D721Med (cell line): ENCODE measurements at places on chromosomes 6 and 20.

GRCh38 chr6:6801635-6802218 is 213.2 kb downstream of the LY86 start:
- no peak for DNase-seq

DNA sequence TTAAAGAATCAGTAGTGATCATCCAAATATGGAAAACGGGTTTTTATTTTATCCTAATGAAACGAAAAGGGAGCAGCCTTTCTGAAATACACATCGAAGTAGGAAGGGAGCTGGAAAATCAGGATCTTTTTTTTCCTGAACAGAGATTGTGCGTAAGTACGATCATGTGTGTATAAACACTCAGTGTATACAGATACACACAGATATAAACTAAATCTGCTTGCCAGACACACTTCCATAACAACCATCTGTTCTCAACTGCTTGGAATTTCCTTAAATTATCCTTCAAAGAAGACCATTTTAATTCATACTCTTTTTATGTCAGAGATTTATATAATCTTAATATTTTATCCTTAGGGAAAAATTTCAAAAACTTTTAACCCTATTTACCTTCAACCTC is 110.7 kb downstream of the CHD6 start:
- DNase-seq = no peak

DNA sequence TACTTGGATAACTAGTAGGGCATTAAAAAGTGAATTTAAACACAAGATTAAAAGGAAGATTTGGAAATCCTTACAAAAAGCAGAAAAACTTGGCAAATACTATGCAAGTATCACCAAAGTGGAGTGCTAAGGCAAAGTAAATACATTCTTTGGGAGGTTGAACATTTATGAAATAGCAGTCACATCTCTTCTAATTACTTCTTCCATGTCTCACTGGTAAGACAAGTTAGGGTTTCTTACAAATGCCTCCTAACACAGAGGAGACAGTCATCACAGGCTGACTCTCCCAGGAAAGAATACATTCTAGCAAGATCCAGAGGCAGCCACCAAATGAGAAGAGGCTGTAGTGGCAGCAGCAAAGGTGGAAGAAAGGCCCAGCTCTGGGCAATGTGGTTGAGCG is 298.2 kb downstream of the BTBD9 start:
- no peak for DNase-seq

DNA sequence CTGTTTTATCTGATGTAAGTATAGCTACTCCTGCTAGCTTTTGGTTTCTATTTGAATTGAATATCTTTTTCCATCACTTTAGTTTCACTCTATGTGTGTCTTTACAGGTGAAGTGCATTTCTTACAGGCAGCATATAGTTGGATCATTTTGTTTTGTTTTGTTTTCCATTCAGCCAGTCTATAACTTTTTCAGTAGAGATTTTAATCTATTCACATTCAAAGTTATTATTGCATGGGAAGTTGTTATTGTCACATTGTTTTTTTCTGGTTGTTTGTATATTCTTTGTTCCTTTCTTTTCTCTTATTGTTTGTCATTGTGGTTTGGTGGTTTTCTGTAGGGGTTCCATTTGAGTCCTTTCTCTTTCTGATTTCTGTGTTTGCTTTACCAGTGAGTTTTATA is 151.2 kb downstream of the PDE10A start:
- DNase-seq = no peak

- DNase-seq = no peak
Measured at GRCh38 chr6:84601366-84601765, 163.0 kb downstream of the TBX18 start.

- no peak for DNase-seq
Measured at GRCh38 chr6:34347303-34347702, 45.2 kb downstream of the NUDT3 start.

DNA sequence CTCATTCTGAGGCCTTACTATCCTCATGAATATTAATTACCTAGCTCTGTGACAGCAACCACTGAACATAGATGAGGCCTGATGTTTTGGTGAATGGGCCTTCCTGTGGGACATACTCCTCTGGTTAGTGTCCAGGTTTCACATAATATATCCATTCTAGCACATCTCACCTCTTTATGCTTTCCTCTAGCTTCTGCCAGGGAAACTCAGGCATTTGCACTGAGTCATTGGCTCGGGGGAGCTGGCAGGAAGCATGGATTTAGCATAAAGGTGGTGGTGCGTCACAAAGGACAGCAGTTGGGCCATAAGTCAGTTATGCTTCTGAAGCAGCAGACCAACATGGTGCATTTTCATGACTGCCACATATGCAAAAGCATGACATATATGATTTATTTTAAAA is 37.5 kb upstream of the TMEM170B start:
- no peak for DNase-seq

DNA sequence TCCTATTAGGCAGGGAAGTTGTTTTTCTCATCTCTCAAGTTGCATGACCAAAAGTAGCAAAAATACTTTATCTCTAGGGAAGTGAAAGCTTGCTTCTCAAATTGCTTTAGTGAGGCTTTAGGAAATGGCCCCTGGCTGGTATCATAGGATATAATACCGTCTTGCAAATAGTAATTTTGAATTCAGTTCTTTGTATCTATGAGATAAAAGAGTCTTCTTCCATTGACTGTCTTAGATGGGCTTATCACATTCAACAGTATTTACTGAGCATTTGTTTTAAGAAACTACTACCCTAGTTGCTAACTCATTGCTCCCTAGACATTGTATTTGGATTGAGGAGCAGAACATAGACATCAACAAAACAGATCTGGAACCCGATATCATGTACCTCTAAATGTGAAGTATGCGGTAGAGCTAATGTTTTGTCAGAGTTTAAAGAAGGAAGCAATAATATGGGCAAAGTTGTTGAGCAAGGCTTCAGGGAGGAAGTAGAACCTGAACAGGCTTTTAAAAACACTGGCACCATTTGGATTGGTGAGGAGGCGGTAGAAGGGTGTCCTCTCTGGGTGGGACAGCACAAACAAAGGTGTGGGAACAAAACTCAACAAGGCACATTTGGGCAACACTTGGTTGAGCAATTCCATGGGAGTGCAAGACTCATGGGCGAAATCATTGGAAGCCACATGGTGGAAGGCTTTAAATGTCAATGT is 101.5 kb downstream of the SGK1 start:
- DNase-seq = no peak

DNA sequence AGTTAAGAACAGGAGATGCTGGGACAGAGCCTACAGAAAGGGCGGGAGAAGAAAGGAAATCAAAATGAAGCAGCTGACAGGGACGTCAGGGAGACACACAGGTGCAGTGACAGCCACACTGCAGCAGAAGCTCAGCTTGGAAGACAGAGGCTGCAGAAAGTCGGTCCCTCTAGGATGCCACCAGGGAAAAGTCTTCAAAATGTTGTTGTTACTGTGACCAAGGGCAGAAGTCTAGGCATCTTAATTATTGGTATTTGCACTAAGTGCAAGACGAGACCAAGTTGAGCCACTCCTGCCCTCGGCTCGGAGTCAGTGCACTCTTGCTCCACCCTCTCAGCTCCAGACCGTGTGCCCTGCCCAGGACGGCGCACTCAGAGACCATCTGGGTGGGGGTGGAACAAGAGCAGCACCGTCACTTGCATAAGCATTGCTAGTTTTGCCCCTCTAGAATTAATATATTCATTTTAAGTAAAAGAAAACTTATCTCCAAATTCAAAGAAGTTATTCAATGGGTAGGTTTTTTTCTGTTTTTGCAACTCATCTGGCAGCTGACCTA is 2.6 kb downstream of the PRR18 start:
- no peak for DNase-seq

GRCh38 chr6:28710466-28711191 is 184.9 kb downstream of the GPX5 start:
- no peak for DNase-seq

- no peak for DNase-seq
Measured at GRCh38 chr20:48177058-48177457, 391.8 kb upstream of the SULF2 start.

GRCh38 chr20:9109566-9109965 is 40.7 kb downstream of the PLCB4 start:
- no peak for DNase-seq

DNA sequence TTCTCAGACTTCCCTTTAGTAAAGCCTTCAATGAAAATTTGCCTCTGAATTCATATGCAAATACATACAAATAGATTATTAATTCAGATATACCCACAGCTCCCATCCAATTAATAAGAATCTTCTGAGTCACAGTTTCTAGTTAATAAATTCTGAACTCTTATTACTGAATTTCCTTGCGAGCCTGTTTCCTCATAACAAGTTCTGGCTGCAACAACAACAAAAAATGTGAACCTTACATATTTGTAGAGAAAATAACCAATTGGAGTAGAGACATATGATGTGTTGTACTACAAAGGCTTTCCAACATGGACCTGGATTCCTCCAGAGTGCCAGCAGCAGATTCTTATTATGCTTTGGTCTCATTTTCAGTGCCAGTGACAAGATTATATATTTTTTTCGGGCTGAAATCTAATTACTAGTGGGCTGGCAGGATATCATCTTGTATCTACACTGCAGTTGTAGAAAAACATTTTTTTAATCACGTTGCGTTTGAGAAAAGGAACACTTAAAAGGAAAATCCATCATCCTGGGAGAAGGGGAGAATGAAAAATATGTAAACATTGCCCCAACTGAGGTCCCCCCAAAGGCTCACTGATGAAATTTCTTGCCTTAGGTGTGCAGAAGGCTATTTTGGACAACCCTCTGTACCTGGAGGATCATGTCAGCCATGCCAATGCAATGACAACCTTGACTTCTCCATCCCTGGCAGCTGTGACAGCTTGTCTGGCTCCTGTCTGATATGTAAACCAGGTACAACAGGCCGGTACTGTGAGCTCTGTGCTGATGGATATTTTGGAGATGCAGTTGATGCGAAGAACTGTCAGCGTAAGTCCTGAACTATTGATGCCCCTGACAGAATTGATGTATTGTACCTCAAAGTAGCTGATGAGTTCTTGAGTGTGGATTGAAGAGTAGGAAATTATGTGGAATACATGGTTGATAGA is 404.6 kb downstream of the LAMA2 start:
- no peak for DNase-seq

DNA sequence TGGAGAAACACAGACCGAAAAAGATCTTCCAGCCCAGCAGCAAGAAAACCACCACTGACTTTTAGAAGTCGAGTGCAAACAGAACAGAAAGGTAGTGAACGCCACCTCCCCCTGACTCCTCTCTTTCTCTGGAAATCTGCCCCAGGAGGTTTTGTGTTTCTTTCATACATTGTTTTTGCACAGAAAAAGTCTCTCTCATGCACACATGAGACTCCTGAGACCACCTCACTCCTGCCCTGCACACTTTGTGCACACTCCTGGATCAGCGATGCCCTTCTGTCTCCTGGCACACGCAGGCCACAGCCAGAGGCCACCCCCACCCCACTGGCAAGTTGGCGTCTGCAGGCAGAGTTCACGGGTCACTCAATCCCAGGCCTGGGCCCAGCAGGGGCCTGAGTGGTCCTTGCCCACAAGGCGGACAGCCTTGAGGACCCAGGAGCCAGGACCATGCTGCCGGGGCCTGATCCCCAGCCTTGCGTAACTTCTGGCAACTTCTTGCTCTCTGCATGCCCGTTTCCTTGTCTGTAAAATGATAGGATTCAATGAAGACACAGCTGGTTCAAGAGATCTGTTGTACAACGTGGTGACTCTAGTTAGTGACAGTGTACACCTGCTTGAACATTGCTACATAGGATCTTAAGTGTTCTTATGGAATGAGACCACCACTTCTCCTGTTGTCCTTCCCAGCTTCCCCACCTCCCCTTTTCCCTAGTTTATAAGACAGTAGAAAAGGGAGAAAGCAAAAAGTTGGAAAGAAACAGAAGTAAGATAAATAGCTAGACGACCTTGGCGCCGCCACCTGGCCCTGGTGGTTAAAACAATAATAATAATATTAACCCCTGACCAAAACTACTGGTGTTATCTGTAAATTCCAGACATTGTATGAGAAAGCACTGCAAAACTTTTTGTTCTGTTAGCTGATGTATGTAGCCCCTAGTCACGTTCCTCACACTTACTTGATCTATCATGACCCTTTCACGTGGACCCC is 30.2 kb upstream of the CST7 start:
- no peak for DNase-seq

- DNase-seq = peak; percentile 45
Measured at GRCh38 chr6:36430351-36430750, 12.3 kb downstream of the PXT1 start.

- DNase-seq = no peak
Measured at GRCh38 chr6:167719920-167720319, 106.8 kb upstream of the AFDN start.

DNA sequence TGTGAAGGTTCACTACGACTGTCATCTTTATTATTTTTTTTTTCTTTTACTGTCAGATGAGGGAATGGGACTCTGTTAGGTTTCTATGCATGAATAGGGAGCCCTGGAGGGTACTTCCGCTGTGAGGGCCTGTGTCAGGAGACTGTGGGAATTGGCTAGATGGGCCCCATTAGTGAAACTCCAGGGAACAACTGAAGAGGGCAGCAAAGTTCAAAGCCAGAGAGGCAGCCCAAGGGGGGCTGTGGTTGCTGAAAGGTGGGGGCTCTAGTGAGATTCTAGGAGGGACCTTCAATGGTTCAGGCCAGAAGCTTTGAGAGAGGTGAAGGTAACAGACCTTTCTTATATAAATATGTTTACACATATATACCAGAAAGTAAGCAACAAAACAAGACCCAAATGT is 13.2 kb upstream of the EPB41L1 start:
- DNase-seq = no peak

DNA sequence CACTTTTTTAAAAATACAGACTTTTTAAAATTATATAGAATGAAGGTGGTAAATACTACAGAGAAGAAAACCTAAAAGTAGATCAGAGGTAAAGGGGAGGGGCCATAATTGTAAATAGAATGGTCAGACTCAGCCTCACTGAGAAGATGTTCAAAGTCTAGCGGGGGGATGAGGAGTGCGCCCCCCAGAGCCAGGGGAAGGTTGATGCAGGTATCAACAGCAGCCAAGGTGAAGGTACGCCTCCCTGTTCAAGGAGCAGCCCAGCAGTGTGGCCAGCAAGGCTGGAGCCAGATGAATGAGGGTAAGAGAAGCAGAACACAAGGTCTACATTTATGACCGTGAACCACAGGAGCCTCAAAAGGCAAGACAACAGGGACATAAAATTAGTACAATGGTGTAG is 204.1 kb downstream of the PTPRT start:
- DNase-seq = no peak

GRCh38 chr6:128024969-128025368 is 124.1 kb upstream of the THEMIS start:
- DNase-seq = no peak

DNA sequence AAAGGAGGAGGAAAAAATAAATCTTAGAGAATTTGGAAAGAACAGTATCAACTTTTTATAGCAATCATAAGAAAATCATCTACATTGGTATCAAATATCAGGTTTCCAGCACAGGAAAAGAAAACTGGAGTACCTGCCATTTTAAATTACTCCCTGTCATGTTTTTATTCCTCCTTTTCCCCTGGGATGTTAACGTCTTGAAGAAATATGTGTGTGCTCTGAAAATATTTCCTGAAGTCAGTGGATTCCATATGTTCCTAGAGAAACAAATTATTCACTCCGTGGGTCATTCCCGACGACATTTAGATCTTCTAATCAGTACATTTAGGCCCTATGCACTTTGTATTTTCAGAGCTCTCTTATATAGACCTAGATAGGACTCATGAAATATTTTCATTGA is 42.0 kb upstream of the RSPO3 start:
- DNase-seq = no peak

- DNase-seq = no peak
Measured at GRCh38 chr6:150006961-150007464, 18.3 kb downstream of the RAET1L start.
